ENCODE measurements at places on chromosomes 7 and 10.

DNA sequence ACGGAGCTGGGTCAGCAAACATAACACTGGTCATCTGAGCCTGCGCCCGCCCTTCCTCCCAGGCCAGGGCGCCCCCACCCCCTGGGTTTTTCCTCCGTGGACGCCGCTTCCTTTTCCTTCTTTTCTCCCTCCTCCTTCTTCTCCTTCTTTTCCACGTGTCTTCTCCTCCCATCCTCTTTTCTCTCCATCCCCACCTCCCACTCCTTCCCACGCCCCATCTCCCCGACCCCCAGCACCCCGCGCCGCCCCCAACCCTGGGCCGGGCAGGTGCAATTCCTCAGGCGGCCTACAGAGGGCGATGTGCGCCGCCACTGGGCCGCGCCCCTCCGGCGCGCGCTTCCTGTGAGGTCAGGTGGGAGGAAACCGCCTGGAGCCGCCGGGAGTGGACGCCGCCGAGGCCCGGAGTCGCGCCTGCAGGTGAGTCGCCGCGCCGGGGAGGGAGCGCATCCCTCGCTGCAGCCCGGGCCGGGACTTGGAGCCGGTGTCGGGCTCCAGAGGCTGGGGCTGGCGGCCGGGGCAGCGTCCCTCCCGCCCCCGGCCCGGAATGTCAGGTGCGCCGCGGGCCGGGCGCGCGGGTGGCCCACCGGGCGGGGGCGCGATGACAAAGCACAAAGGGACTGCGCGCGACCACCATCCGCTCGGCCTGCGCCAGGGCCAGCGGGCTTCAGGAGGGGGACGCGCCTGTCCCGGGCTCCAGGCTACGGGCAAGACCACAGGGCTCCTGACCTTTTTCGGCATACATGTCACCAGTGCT lies at the start of gene FAM241B:
Gene FAM241B (plus strand): TSS at position 351 of the 754 bp plus-strand sequence. CDS start 1,497 bp downstream, outside the sequence.
- DNase-seq = no peak

GRCh38 chr7:10079572-10079971 lies 894.1 kb upstream of the PHF14 start:
- DNase-seq = no peak

DNA sequence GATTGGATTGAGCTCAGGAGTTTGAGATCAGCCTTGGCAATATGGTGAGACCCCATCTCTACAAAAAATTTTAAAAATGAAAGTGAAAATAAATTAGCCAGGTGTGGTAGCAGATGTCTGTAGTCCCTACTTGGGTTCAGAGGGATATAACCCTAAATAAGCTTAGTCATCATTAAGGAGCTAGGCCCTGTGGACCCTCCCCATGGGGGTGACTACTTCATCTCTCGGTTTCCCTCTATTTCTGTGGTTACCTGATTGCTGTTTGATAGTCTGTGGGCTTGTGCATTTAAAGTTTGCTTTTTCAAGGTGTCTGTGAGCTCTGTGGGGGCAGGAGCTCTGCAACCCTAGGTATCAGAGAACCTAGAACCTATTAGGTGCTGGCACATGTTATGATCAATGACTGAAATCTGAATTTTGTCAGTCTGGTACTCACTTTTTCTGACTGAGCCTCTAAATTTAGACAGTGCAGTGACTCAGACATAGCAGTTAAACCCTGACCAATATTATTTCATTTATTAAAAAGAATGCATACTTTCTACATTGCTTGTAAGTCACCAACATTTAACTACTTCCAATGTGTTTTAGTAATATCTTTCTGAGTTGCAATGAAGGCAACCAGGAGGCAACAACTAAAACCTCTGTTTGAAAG lies 8.1 kb upstream of the CUZD1 start:
- no peak for DNase-seq

- DNase-seq = no peak
Measured at GRCh38 chr7:25522727-25523126, 294.4 kb upstream of the NPVF start.

- no peak for DNase-seq
Measured at GRCh38 chr7:98599886-98600285, 17.2 kb upstream of the NPTX2 start.

- DNase-seq = no peak
Measured at GRCh38 chr7:44678471-44679179, 70.0 kb upstream of the ZMIZ2 start.

GRCh38 chr10:132556994-132557441 lies 19.4 kb downstream of the INPP5A start:
- DNase-seq = no peak

GRCh38 chr7:135441791-135442190 lies 68.1 kb downstream of the CNOT4 start:
- DNase-seq = no peak

DNA sequence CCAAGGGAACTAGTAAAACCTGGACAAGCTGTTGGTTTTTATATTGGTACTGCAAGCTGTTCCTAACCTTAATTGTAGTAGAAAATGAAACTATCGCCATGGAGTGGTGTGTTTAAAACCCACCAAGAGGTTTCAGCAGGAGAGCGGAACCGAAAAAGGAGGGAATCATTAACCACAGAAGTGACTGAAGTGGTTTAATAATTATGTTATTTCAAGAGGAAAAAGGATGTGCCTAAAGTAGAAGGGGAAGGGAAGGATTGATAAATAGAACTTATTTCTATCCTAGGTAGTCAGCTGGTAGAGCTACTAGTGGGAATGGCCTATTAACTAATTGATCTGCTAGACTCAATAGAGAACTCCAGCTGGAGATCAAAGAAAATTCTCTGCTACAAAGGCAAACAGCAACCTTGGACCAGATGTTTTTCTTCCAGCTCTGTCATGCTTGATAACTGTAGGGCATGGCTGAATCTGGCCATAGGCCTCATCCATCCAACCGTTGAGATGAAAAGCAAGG lies 91.8 kb downstream of the BAMBI start:
- no peak for DNase-seq

DNA sequence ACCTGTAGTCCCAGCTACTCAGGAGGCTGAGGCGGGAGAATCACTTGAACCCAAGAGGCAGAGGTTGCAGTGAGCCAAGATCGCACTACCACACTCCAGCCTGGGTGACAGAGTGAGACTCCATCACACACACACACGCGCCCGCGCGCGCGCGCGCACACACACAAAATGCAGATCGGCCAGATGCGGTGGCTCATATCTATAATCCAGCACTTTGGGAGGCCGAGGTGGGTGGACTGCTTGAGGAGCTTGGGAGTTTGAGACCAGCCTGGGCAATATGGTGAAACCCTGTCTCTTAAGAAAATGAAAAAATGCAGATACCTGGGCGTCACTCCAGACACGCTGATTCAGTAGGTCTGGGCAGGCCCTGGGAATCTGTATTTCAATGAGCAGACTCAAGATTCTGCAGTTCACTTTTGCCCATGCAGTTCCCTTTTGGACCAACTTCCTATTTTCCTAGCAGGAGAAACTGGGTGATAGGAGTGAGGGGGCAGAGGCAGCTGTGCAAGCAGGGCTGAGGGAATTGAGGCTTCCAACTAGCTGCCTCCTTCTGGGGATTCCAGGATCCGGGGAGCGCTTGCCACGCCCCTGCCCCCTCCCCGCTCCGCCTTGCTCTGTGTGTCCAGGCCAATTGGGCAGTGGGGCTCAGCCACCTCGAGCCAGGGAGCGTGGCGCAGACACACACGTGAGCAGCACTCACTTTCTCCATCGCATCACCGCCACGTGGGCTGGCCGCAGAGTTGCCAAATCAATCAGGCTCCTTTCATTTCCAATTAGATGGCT lies 173.6 kb downstream of the SH3PXD2A start:
- DNase-seq = no peak

DNA sequence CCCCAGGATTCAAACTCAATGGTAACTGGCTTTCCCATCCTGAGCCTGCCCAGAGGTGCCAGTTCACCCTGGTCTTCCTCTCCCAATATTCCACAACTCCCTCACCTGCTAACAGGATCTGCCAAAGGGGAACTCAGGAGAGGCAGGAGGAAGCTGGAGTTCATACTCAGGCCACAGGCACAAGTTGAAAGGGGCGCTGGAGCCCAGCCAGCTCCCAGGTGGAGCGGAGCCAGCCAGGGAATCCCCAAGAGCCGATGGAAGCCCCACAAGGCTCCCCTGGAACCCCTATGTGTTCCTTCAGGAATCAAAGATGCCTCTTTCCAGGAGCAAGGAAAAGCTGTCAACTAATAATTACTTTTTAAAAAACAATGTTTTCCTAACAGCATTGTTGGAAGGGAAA lies 63.5 kb downstream of the SH3PXD2A start:
- DNase-seq = no peak

GRCh38 chr7:42832667-42833066 lies 79.2 kb downstream of the C7orf25 start:
- no peak for DNase-seq

DNA sequence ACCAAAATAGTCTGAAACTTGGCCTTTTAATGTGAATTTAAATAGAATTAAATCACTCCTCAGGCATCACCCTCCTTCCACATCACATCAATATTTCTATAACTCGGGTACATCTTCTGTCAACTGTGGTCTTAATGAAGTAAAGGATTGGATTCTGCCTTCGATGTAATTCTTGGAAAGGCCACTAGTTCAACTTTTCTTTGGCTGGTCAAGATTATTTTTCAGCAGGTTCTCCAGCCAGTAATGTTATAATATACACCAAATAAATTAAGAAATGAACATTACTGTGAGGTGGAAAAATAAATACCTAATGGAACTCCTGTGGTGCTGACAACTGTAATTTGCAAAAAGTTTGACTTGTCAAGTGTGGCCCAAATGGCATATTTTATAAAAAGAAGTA lies 9.7 kb upstream of the SLC16A9 start:
- no peak for DNase-seq

DNA sequence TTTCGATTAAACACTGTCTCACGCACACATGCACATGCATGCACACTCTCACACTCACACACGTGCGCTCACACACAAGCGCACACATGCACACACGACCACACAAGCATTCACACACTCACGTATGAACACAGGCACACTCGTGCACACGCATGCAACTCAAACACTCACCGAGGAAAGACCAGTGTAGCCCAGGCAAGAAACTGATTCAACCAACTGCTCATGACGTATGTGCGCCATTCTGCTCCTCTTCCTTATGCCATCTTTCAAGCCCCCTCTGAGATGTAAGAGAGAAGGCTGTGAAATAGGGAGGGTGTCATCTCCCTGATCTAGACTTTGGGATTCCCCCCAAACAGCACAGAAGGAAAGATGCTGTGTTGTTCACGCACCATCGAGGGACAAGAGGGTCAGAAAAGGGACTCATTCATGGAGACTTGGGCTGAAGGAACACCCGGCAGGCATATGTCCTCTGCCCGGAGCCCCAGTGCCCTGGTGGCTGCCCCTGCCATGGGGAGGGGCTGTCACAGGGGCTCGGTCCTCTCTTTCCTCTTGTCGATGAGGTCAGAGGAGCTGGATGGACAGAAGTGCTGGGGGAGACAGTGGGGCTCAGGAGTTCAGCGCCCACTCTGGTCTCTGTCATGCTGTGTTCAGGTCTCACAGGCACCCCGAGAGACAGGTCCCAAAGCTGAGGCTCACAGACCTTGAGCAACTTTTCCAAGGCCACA lies 130.1 kb upstream of the SHH start:
- DNase-seq = no peak

- no peak for DNase-seq
Measured at GRCh38 chr7:99459087-99459486, 6.9 kb downstream of the ATP5MF start.

- DNase-seq = no peak
Measured at GRCh38 chr7:155789001-155789725, 23.1 kb downstream of the SHH start.

GRCh38 chr10:8115618-8115980 lies 61.1 kb downstream of the GATA3 start:
- no peak for DNase-seq

- DNase-seq = no peak
Measured at GRCh38 chr7:27096768-27097514, 1.1 kb upstream of the HOXA1 start.

DNA sequence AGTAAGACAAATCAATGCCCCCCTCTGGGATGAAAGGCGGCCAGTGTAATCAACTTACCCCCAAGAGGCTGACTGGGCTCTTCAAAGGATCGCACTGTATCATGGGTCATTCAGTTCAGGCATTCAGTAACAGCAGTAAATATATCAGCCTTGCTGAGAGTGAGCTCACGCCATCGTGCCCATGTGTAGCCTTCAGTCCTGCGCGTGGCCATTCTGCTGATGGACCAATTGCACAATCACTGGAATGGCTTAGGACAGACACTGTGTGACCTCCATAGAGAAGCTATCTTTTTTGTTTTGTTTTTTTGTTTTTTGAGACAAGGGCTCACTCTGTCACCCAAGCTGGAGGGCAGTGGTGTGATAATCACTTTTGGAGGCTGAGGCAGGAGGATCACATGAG lies 9.1 kb upstream of the PRKRIP1 start:
- DNase-seq = no peak

DNA sequence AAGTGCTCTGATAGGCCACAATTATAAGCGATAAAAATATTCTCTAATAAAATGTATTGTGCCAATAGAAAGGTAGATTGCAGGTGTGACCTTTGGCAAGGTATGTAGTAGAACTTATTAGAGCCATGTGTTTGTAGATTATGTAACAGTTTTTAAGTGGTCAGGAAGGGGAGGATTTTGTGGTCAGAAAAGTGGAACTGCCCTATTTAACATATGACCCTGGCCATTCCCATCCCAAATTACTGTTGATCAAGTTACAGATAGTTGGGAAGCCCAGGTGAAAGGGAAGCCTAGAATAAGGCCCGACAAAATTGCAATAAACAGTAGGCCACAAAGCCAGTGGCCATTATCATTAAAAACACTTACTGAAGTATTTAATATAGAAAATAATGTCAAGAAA lies 89.2 kb downstream of the SPAG6 start:
- DNase-seq = no peak

GRCh38 chr7:128389085-128389617 lies 20.6 kb downstream of the IMPDH1 start:
- DNase-seq = no peak

DNA sequence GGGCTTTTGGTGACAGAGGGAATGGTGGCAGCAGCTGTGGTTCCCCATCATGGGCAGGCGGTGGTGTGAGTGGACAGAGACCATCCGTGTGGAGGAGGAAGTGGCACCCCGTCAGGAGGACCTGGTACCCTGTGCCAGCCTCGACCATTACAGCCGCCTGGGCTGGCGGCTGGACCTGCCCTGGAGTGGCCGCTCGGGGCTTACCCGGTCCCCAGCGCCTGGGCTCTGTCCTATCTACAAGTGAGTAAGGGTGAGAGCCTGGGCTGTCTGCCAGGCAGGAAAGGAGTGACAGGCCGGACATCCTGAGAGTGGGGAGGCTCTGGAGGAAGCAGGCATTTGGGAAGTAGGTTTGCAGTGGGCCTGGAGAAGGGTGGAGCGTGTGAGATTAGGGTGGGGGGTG lies 2.9 kb upstream of the ZNF467 start:
- DNase-seq = no peak

DNA sequence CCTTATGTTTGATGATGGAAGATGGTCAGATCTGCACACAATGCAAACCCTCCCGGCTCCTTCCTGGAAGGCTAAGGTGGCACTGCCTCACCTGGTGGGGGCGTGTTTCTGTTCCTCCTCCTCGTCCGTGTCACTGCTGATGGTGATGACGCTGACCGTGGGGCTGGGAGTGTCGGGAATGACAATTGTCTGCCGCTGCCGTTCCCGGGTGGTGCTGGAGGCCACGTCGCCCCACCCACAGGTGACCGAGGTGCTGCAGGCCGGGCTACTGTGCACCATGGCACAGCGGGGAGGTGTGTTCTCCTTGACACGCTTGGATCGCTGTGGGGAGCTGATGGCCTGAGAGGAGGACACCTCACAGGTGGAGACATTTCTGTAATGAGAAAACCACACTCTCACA lies 73.1 kb downstream of the CLEC2L start:
- no peak for DNase-seq
